NCI-H2081 treated with DMSO at 0.1 percent for 48 hours (cell line): ENCODE measurements at places on chromosomes 13 and 19.

DNA sequence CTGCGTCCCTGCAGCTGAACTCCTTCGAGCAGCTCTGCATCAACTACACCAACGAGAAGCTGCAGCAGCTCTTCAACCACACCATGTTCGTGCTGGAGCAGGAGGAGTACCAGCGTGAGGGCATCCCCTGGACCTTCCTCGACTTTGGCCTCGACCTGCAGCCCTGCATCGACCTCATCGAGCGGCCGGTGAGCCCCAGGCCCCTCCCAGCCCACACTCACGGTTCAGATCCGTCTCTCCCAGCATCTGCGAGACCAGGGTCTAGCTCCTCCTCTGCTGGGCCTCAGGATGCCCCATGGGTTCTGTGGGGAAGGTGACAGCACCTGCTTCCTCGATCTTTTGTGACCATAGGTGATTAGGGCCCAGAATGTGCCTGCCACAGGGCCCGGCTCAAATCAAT is 46.2 kb downstream of the MYH14 start:
- DNase-seq: no peak

DNA sequence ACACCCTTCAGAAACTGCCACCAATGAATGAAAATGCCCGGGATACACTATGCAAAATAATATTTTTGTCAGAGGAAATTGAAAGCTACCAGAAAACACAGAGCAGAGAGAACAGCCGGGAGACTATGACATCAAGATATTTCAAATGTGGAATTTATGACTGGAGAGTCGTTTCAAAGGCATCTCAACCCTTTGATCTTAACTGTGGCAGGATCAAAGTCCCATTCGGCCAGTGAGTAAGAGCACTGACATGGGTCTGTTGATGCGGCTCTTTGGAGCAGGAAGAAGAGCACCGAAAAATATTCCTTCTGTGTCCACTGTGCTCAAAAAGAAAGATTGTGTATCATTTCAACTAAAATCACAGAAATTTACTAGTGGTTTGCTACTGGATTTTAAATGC is 201.9 kb downstream of the RFC3 start:
- no peak for DNase-seq

- no peak for DNase-seq
Observed at GRCh38 chr19:5805462-5806132, 730 bp downstream of the NRTN start.

GRCh38 chr13:97212601-97213040 is 9.5 kb upstream of the MBNL2 start:
- DNase-seq: no peak

GRCh38 chr19:664913-665443 is 2.0 kb upstream of the RNF126 start:
- DNase-seq: peak; percentile 16

- DNase-seq: no peak
Observed at GRCh38 chr13:40456397-40456953, 210.0 kb downstream of the FOXO1 start.

GRCh38 chr13:32530841-32531253 is 7.7 kb downstream of the N4BP2L2 start:
- DNase-seq: no peak

DNA sequence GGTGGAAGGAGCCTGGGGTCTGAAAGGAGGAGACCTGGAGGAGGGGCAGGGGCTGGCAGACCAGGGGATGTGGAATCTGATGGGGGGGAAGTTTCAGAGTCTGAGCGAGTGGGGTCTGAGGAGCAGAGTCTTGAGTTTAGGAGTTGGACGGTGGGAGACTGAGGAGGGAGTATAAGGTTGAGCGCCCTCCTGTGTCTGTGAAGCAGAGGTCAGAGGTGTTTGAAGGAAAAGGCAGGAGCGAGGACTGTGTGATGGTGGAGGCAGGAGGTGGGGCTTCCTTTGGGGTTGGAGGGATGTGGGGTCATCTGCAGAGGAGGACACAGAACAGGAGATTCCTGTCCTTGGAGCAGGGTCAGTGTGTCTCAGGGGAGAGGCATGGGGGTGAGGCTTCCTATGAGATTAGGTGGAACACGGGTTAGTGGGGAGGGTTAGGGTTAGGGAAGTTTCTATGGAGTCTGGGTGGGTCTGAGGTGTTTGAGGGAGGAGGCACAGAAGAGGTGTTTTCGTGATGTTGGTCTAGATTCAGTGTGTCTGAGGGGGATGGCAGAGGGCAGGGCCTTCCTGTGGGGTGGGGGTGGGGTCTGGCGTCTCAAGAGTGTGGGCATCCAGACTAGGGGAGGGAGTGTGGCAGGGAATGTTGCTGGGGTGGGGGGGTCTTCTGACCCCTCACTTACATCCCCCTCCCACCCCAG is 8.3 kb downstream of the RYR1 start:
- DNase-seq: no peak

DNA sequence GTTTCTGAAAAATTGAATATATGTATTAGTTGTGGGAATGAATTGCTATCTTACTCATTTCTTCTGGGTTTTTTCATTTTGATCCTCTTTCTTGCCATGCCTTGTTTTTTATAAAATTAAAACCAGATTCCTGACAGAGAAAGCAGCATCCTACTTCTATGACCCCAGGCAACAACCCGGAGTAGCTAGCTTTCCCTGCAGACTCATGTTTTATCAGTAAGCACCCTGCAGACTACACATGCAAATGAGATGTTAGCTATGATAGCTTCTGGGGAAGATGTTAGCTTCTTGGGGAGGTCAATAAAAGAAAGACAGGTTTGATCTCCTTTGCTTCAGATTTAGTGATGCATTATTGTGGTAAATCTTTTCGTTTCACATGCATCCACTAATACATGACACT is 1598.6 kb downstream of the SLITRK5 start:
- DNase-seq: no peak

DNA sequence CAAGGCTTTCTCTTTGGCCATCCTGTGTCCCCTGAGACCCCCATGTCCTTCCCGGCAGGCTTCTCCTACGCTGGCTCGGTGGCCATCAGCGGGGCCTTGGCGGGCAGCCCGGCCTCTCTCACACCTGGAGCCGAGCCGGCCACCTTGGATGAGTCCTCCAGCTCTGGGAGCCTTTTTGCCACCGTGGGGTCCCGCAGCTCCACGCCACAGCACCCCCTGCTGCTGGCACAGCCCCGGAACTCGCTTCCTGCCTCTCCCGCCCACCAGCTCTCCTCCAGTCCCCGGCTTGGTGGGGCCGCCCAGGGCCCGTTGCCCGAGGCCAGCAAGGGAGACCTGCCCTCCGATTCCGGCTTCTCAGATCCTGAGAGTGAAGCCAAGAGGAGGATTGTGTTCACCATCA is 14.2 kb downstream of the PLEKHJ1 start:
- DNase-seq: no peak
